CD14-positive monocyte (primary cell): ENCODE measurements at places on chromosomes 3 and 15.

DNA sequence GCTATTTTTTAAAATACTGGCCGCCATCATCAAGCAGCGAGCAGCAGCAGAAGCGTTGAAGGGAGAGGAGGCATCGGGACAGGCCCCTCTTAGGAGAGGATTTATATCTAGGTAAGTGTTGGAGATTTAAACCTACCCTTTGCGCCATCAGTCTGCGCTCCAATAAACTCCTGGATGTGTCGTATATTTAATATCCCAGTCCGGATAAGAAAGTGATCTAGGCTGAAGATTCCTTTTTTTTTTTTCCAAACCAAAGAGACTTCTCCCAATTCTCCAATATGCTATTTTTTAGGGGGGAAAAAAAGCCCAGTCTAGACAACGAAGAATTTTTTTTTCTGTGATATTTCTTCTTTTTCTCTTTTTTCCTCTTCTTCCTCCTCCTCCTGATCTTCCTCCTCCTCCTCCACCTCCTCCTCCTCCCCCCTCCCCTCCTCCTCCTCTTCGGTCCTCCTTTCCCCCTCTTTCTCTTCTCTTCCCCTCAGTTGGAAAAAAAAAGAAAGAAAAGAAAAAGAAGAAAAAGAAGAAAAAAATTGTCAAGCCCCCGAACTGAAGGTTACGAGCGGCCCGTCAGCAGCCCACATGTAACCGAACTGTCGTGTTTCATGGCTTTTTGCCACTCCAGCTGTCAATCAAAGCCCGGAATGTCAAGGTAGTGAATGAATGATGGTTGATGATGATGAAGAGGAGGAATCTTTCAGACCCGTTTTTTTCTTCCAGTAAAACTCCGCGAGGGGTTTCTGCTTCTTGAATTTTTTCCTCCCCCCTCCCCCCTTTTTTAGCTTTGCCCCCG is 835 bp downstream of the MEIS2 start:
- DNase-seq: no peak
- H3K4me1 ChIP-seq: peaks cover 26% of the 10 kb centered on the region
- H3K4me3 ChIP-seq: peak overlapping the region; percentile 88
- H3K36me3 ChIP-seq: no peaks in the 10 kb centered on the region

- H3K4me1 ChIP-seq: peaks cover 8% of the 10 kb centered on the region
- no peaks in the 10 kb centered on the region for H3K36me3 ChIP-seq
- H3K27me3 ChIP-seq: no peaks in the 10 kb centered on the region
- H3K27ac ChIP-seq: no peak overlapping the region
- no peak overlapping the region for H3K4me3 ChIP-seq
Measured at GRCh38 chr3:12687948-12688347, 24.0 kb upstream of the RAF1 start.

- no peaks in the 10 kb centered on the region for H3K36me3 ChIP-seq
- H3K27me3 ChIP-seq: no peaks in the 10 kb centered on the region
- no peak for DNase-seq
- no peaks in the 10 kb centered on the region for H3K4me1 ChIP-seq
- H3K4me3 ChIP-seq: no peak overlapping the region
Measured at GRCh38 chr3:131892331-131892730, 142.5 kb downstream of the CPNE4 start.

DNA sequence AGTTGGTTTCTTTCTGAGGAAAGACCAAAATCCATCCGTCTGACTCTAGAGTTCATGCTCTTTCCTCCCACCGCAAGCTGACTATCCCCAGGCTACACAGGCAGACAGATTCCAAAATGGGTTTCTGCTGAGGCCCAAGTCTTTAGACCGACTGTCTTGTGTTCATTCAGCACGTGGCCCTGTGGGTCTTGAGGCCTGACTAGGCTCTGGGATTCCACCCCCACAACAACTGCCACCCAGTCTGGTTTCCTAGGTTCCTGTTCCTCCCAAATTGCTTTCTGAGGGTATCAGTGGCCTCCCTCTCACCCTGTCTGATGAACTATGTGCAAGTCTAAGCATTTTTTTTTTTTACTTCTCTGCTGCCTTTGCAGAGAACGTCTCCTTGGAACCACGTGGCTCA is 67.7 kb downstream of the CYP19A1 start:
- no peaks in the 10 kb centered on the region for H3K36me3 ChIP-seq
- no peak for DNase-seq
- H3K27ac ChIP-seq: no peak overlapping the region

DNA sequence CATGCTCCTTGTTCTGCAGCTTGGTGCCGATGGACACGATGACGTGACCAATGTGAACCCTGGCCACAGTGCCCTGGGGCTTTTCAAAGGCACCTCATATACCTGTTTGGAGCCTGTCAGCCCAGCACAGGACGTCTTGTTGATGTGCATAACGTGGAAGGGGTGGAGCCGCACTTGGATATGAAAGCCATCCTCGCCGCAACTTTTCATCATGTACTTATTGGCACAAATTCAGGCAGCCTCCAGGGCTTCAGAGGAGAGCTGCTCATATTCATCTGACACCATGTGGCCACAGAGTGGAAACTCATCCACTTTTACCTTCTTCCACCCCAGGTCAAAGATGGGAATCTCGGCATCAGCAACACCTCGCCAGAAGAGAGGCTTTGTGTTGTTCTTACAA is 24.7 kb downstream of the POPDC2 start:
- DNase-seq: no peak
- no peaks in the 10 kb centered on the region for H3K36me3 ChIP-seq
- H3K4me3 ChIP-seq: no peak overlapping the region

- no peak overlapping the region for H3K4me3 ChIP-seq
- H3K36me3 ChIP-seq: no peaks in the 10 kb centered on the region
- H3K4me1 ChIP-seq: no peaks in the 10 kb centered on the region
- no peak for DNase-seq
- H3K27ac ChIP-seq: no peak overlapping the region
Measured at GRCh38 chr15:25478313-25478712, 39.5 kb upstream of the UBE3A start.

DNA sequence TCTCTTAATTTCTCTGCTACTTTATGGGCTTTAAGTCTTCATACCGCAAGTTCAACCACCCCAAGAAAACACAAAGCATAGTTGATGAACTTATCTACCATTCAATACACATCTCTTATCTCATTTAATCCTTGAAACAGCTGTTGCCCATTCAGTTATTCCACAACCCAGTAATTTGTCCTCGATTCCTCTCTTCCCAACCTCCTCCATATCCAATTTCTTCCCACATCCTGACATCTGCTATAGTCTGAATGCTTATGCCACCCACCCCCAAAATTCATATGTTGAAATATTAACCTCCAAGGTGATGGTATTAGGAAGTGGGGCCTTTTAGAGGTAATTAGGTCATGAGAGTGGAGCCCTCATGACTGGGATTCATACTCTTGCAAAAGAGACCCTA is 345.4 kb downstream of the ERC2 start:
- DNase-seq: no peak
- H3K27me3 ChIP-seq: no peaks in the 10 kb centered on the region
- no peak overlapping the region for H3K4me3 ChIP-seq
- H3K27ac ChIP-seq: no peak overlapping the region

GRCh38 chr15:85755471-85755870 is 39.3 kb downstream of the KLHL25 start:
- H3K4me3 ChIP-seq: no peak overlapping the region
- no peak overlapping the region for H3K27ac ChIP-seq
- DNase-seq: no peak
- H3K36me3 ChIP-seq: no peaks in the 10 kb centered on the region

- no peak overlapping the region for H3K27ac ChIP-seq
- no peaks in the 10 kb centered on the region for H3K27me3 ChIP-seq
- peaks cover 6% of the 10 kb centered on the region for H3K4me1 ChIP-seq
- H3K36me3 ChIP-seq: no peaks in the 10 kb centered on the region
- DNase-seq: no peak
Measured at GRCh38 chr3:18735005-18735404, 309.9 kb upstream of the SATB1 start.

DNA sequence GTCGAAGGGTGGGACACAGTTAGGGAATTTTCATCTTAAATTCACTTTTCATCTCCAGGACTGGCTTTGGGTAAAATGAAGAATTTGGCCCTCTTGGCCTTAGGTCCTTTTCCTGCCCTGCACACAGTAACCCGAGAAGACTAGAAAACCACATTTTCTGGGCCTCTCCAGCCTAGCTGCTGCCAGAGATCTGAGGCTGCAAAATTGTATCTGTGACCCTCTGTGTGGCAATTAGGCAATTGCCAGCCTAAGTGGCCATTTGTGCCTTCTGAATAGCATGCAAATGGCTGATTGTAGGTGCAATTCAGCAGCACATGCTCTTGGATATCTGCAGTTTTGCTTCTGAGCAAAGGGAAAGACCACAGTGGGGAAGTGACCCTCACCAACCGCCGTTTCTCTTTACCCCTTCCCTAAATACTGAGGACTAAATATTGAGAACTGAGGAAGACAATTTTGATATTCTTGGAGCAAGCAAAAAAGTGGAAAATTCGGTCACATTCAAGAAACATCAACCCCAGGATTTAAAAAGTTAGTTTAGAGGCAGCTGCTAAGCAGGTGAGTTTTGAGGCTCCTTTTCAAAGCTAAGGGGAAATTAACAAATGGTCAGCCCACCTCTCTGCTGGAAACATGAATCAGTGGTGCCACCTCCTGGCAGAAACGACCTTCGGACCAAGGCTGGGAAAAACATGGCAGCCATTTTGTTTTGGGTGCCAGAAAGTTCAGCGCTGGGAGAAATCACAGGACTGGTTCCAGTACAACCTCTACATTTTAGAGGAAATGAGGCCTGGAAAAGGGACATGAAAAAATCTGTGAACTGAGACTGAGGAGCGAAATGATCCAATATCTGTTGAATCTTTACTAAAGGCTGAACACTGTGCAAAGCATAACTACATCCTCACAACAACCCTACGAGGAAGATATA is 56.6 kb upstream of the PRTG start:
- H3K27ac ChIP-seq: no peak overlapping the region
- no peaks in the 10 kb centered on the region for H3K4me1 ChIP-seq
- no peaks in the 10 kb centered on the region for H3K27me3 ChIP-seq
- DNase-seq: no peak
- no peaks in the 10 kb centered on the region for H3K36me3 ChIP-seq

GRCh38 chr3:21913791-21914190 is 162.8 kb upstream of the ZNF385D start:
- no peaks in the 10 kb centered on the region for H3K4me1 ChIP-seq
- no peak overlapping the region for H3K4me3 ChIP-seq
- H3K36me3 ChIP-seq: no peaks in the 10 kb centered on the region
- no peaks in the 10 kb centered on the region for H3K27me3 ChIP-seq

DNA sequence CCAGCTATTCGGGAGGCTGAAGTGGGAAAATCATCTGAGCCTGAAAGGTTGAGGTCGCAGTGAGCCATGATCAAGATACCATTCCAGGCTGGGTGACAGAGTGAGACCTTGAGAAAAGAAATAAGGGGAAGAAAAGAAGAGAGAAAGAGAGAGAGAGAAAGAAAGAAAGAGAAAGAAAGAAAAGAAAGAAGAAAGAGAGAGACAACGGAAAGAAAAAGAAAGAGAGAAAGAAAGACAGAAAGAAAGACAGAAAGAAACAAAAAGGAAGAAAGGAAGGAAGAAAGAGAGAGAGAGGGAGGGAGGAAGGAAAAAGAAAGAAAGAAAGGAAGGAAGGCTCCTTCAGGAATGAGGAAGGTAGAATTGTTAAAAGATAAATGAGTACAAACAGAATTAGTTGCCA is 84.5 kb downstream of the RPL22L1 start:
- no peak overlapping the region for H3K27ac ChIP-seq
- DNase-seq: no peak
- no peak overlapping the region for H3K4me3 ChIP-seq
- H3K27me3 ChIP-seq: no peaks in the 10 kb centered on the region
- no peaks in the 10 kb centered on the region for H3K4me1 ChIP-seq

DNA sequence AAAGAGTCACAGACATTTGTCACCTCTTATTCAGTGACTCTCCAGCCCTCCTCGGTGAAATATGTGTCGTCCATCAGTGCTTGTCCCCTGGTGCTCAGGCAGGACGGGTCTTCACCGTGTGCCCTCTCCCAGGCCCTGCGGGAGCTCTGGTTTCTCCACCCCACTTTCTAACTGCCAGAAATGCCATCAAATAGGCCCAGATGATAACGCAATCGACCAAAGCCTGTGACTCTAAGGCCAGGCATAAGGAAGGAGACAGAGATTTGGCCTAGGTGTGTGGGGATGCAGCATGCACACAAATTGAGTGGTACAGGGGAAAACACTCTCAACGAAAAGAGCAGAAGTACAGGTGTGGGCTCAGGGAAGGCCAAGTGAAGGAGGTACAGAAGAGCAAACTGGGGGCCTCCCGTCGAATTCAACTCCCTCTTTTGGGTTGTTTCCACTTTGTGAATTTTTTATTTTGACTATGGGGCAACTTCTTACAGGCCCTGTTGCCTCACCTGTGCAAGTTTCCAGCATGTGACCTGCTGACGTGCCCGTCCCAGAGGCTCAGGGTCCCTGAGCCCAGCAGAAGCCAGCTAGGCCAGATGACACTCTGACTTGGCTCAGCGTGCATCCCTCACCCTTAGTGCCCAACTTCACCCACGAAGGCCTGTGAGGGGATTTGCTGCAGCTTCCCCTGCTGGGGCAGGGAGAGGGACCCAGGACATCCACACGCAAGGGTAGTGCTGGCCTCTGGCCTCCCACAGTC is 4.7 kb downstream of the NUP210 start:
- H3K27me3 ChIP-seq: no peaks in the 10 kb centered on the region
- DNase-seq: no peak
- no peaks in the 10 kb centered on the region for H3K36me3 ChIP-seq

DNA sequence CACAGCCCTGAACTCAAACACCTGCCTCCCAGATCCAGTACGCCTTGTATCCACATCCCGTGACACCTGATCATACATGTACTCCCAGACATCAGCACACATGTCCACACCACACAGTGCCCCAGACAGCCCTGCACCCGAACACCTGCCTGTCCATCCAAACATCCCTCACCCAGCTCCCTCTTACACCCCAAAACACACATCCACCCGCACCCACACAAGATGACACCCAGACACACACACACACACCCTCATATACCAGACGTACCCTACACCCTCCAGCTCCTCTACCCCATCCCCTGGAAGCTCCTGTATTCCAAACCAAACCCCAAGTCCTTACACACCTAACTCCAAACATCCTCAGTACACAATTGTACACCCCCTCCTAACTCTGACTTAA is 735 bp downstream of the CAMK1 start:
- H3K4me1 ChIP-seq: peaks cover 44% of the 10 kb centered on the region
- peak overlapping the region; percentile 81 for H3K4me3 ChIP-seq

GRCh38 chr3:125186261-125186787 is 26.2 kb downstream of the SLC12A8 start:
- no peaks in the 10 kb centered on the region for H3K27me3 ChIP-seq
- H3K4me1 ChIP-seq: no peaks in the 10 kb centered on the region

DNA sequence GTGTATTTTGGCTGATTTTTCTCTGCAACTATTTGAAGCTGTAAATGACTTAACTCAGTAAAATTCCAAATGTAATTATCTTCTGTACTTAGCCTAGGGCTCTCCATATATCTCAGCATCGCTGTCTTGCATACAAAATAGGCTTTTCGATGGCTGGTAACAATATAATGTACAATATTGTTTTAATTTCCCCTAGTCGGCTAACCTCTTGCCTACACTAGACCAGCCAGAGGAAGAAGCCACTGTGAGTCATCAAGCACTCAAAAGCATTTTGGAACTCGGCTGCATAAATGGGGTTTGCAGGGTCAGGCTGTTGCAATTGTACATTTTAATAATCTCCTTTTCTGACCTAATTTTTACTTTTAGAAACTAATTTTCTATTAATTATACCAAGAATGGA is 583.8 kb downstream of the FOXP1 start:
- no peaks in the 10 kb centered on the region for H3K4me1 ChIP-seq
- no peak overlapping the region for H3K27ac ChIP-seq
- no peak overlapping the region for H3K4me3 ChIP-seq
- DNase-seq: no peak

GRCh38 chr15:51706926-51707608 is 25.8 kb downstream of the SCG3 start:
- H3K36me3 ChIP-seq: no peaks in the 10 kb centered on the region
- no peak overlapping the region for H3K27ac ChIP-seq
- H3K4me1 ChIP-seq: no peaks in the 10 kb centered on the region
- H3K4me3 ChIP-seq: no peak overlapping the region
- DNase-seq: no peak
